Activated CD8-positive, alpha-beta memory T cell treated with anti-CD3 and anti-CD28 coated beads for 48 hours (primary cell): ENCODE measurements at places on chromosomes 7 and 10.

DNA sequence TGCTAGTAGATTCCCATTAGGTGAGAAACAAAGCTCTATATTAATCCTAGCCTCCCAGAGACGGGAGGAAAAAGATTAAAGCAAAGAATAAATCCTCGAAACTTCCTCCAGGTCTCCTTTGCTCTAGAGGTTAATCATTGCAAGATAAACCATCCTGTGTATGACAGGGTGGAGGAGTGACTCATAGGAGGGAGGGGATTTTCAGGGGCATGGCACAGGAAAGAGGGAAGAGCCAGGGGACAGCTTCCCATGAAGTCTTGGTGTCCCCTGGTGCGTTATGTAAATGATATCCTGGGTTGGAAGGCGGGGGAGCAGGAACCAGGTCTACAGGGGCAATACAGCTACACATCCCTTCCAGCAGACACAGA, 780 bp downstream of the CYP3A5 start:
- no peak for DNase-seq

GRCh38 chr7:69388452-69389137, 209.7 kb upstream of the AUTS2 start:
- no peak for DNase-seq

DNA sequence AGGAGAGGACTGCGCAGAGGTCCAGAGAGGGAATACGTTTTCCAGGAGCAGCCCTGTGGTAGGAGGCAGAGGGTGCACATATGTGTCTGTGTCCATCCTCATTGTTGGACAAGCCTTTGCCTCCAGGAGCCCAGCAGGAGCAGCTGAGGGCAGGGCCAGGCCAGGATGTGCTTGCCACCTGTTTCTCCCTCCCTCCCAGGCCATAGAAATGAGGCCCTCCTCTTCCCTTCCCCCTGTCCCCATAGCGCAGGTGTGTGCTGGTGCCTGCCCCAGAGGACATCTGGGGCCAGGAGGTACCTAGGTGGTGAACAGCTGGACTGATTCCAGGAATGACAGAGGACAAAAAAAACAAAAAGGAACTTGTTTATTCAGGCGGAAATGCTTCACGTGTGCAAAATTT, 10.5 kb upstream of the CXCL12 start:
- DNase-seq, result no peak

- DNase-seq, result no peak
Measured at GRCh38 chr10:11146402-11147171, 128.9 kb downstream of the CELF2 start.

DNA sequence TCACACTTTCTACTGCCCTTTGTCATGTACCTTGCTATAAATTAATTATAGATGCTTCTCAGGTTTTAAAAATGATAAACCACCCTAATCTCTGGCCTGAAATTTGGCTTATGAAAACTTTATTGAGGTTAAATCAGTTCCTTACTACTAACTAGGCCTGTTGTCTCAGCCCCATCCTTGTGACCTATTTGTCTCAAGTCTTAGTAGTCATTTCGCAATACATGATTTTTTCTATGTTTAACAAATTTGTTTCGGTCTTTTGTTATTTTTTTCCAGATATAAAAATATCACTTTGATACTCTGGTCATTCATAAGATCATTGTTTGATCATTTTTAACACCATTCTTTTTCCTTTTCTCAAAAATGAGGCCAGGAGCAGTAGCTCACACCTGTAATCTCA, 411.6 kb downstream of the GFRA1 start:
- no peak for DNase-seq

DNA sequence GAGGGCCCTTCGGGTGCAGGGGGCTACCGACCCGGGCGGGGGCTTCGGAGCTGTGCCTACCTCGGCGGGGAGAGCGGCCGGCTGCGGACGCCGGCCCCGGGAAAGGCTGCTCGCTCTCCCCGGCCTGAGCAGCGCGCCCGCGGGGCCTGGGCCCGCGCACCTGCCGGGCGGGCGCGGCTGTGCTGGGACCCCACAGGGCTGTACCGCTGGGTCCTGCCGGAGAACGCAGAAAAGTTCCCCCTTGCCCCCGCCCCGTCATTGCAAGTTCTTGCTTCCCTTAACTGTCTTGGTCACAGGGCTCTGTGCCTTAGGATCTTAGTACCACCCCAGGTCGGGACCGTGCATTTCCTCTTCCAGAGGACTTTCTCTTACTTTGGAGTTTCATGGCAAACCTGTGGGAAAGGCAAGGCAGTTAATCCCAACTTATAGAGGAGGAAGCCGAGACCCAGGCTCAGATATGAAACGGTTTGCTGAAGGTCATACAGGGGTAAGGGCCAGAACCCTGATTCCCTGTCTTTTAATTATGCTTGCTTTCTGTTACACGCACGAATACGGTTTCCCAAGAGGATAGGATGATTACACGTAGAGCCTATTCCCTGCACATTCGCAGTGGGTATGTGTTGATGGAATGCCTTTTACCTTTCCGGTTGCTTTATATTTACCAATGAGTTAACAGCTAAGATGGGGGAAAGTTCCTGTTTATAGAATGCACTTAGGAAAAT, 652 bp downstream of the PCGF5 start:
- no peak for DNase-seq

DNA sequence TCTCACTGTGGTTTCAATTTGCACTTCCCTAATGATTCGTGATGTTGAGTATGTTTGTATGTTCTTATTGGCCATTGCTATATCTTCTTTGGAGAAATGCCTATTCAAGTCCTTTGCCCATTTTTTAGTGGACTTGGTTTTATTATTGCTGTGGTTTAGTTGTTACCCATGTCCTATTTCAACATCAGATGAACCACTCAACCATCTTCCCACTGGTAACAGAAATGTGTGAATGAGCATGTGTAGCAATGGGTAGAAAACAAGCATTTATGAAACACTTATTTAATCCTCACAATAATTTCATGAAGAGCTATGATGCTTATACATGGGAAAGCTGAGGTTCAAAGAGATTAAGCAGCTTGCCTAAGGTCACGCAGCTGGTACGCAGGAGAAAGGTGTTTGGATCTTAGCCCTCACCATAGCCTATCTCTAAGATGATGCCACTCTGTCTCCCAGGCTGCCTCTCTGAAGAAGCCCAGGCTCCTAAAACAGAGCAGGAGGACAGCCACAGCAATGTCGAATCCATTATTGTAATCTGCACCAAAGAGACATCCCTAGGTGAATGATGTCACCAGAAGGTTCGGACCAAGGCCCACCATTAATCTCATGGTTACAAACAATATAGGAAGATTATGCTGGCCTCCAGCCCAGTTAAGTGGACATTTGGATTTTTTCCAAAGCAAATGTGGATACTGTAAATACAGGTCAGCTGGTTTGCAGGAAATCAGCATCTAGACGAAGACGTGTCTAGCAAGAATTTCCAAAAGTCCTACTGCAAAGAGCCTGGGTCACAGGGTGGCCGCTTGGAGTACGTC, 447.6 kb upstream of the ZMIZ1 start:
- DNase-seq, result no peak

DNA sequence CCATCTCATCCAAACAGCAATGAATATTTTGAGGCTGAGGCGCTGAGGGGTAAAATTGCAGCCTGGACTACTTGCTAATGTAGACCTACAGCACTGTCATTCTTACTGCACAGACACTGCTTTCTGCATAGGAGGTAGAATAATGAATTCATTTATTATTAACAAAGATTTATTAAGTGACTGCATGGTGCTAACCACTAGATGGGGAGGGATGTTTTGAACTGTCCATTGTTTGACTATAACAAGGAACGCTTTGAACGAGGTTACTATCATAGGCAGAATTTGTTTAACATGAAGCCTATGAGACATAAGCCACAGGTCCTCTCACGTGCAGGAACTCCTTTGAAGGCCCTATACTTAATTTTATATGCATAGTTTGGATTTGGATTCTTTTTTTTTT, 143.8 kb downstream of the CFTR start:
- no peak for DNase-seq

DNA sequence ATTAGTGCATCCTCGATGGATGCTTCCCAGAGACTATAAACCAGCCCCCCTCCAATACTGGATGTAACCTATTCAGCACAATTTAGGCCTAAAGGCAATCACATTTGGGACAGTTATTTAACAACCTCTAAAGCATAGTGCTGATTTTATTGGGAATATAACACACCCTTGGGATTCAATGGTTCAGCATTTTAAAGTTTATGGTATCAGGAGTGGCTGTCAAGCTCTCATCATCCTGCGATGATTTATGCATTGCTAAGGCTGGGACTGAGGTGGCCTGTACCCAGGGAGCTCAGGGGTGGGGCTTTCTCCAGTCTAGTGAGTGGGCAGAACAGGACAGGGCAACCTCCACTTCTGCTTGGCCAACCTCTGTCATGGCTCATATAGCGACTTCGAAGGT, 464.9 kb downstream of the INHBA start:
- DNase-seq, result no peak

DNA sequence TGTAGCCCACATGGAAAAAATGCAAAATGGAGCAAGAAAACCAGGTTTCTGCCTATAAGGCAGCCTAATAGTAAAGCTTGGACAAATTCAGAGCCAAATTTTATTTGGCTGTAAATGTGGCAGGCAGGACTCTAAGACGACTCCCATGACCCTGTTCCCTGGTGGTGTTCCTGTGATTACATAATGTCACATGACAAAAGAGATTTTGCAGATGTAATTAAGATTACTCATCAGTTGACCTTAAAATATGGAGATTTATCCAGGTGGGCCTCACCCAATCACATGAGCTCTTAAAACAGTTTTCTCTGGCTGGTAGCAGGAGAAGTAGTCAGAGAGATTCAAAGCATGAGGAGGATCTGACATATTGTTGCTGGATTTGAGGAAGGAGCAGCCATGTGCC, 303.1 kb upstream of the IMMP2L start:
- no peak for DNase-seq

- DNase-seq, result no peak
Measured at GRCh38 chr10:77428691-77429395, 208.8 kb downstream of the KCNMA1 start.

- DNase-seq, result no peak
Measured at GRCh38 chr10:55441777-55442176, 640.7 kb upstream of the PCDH15 start.

DNA sequence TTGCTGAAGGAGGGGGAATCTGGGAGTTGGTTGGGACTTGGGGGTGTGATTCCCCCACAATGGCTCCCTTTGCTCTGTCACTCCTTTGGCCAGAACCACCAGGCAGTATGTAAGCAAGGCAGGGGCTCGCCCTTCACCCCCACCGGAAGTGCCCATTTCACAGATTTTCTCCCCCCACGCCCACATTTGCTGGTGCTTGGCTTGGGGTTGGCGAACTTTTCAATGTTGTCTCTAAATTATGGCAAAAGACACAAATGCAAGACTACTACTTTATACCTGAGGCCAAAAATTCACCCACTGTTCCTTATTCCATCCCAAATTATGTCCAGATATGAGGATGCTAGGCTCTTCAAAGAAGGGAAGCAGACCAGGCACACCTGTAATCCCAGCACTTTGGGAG, 24.5 kb downstream of the RBAK start:
- no peak for DNase-seq

DNA sequence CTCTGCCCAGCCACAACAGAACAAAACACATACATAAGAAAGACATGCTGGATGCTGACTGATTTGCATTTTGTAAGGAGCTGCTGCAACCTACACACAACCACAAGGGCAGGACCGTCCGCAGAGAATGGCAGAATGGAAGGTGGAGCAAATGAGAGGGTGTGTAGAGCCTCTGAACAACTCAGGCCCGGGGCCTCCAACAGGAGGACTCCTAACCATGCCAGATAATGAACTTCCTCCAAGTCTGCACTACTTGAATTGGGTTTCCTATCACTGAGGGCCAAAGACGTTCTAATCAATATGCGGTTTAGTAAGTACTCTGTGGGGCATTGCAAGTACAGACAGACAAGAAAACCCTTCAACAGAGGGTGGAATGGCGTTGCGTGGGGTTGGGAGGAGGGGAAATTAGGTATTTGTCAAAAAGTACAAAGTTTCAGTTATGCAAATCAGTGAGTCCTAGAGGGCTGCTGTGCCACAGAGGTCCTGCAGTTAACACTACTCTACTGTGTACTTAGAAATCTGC, 14.6 kb downstream of the VOPP1 start:
- DNase-seq, result no peak

DNA sequence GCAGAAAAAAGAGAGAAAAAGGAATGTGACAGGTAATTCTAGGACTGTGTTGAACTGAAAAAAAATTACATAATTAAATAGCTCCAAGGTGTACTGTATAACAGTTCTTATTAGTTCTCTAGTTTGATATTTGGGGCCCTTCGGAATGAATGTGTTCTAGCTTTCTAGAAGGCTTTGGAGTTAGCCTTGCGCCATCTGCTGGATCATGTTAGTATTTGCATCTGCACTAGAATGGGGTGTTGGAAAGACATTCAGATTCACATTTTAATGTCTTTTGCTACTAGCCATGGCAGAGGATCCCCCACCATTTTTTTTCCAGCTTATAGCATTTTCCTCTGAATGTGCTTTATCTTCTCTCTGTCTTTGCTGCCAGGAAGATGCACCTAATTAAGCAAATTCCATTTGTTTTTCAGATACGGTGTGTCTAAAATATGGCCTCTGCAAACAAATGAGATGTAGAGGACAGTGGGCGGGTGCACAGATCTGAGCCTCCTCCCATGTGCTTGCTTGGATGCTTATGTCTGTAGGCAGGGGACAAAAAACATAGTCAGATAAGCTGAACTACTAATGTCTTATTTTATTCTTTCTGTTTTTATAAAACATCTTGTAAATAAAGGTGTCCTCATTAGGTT, 238.5 kb downstream of the PHF14 start:
- DNase-seq, result no peak

DNA sequence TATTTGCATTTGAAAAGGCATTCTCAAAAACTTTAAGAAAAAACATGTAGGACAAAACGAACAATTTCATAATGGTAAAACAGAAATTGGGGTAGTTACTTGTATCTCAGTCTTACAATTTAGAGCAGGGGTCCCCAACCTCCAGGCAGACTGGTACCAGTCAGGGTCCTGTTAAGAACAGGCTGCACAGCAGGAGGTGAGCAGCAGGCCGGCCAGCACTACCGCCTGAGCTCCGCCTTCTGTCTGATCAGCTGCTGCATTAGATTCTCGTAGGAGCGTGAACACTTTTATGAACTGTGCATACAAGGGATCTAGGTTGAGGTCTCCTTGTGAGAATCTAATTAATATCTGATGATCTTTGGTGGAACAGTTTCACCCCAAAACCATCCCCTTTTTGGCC, 77.3 kb downstream of the SEMA3A start:
- no peak for DNase-seq

DNA sequence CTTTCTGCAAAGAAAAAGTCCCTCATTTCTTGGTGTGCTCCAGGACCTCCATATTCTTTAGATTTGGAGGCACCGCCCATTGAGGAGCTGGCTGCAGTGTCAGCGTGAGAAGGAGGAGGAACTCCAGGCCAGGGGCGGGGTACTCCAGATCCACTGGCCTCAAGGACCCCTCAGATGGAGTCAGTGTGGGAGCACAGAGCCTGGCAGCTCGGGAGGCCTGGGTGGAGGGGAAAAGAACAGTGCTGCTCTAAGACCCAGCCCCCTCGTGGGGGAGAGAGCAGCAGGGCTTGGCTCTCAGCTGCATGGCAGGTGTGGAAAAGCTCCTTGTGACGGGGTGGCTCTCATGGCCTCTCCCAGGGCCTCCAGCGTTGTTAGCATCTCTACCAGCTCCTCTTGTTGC, 70.5 kb downstream of the ITGB1 start:
- no peak for DNase-seq
